ENCODE measurements at places on chromosomes 3 and 15.

DNA sequence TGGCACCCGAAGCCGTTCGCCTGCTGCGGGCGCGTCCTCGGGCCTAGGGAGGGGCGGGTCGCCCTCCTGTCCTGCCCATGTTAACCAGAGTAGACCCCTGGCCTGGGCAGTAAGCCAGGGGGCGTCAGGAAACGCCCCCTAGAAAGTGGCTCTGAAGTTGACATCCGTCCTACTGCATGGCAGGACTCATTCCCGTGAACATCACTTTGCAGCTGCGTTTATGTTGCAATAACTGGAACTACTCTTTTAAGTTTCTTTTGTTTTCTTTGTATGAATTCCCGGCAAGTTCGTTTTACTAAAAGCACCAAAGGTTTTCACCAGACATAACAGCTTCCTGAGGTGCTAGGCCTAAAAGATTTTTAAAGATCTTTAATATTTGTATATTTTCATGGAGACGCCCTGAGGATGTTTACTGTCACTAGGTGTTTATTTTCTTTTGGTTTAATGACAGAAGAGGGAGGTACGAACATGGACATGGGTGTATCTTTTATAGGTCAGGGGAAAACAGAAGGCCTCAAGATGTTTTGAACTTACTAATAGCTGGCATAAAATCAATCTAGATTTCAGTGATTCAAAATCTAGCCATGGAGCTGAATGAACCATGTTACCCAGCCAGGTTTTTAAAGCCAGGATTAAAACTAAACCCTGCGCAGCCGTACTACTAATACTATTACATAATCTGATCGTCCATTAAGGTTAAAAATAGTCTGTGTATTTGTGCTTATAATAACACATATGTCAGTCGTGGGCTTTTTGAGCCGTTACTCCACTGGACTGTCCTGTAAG is 1.0 kb downstream of the C15orf61 start:
- no peak for DNase-seq

GRCh38 chr3:124962403-124962940 is 27.9 kb upstream of the MUC13 start:
- DNase-seq, result no peak

DNA sequence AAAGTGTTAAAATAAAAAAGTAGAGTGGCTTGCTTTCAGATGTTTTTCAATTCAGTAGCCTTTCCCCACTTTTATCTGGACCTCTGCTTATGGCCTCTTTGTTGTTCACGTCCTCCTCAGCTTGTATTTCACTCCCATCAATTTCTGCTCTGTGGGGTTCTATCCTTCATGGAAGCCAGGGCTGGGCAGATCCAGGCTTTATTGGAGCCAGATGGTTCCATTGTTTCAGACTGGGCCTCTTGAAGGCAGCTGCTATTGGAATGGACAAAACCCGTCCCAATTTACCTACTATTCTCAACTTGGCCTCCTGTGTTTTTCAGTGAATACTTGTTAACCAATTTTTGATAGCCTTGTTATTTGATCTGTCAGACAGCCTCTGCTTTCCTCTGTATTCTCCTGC is 10.9 kb upstream of the AADACL2 start:
- DNase-seq, result no peak

DNA sequence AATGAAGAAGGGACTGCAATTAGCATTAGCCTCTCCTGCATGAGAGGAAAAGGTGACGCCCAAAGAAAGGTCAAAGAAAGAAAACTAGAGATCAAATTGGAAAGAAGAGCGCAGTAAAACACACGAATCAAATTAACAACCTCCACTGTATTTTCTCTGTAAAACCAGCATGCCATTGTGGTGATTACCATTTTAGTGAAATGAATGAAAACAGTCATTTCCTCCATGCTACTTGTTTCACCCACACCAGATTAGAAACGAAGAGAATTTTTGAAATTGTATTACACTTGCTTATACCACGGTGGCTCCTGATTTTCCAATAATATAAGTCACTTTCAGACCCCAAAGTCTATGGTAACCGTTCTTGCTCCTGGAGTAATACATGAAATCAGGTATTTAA is 71.6 kb downstream of the SUMF1 start:
- DNase-seq, result no peak

DNA sequence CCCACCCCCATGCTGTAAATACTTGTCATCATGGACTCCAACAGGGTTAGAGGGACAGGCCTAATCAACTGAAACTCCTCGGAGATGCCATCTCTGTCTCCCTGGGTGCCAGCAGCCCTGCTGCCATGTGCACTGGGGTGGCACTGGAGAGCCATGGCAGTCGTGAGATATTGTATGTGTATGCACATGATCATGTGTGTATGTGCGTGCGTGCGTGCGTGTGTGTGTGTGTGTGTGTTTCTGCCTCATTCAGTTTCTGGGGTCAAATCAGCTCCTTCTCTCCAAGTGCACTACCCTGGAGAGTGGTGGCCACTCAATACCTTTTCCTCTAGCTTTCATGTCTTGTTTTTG is 3.2 kb upstream of the APEH start:
- no peak for DNase-seq

All from activated naive CD4-positive, alpha-beta T cell (primary cell).